ENCODE measurements at places on chromosomes 6 and 20. TPM values are rescaled to one million over a fixed set of nuclear protein-coding genes. Genes with fewer than 3 reads are reported as not detected.

SEMG1 gene
- not detected for total RNA-seq

FERMT1 gene
- total RNA-seq, result 10.4 TPM

NKAIN2 gene
- total RNA-seq, result 0.40 TPM

ARMH2 gene
- not detected for total RNA-seq

GRCh38 chr6:56913285-56914074 lies 41.4 kb upstream of the BEND6 start:
- no peak for DNase-seq
- H3K27ac ChIP-seq, result no peak overlapping the region
- no peaks in the 10 kb centered on the region for H3K4me1 ChIP-seq
- H3K27me3 ChIP-seq, result no peaks in the 10 kb centered on the region
- no peaks in the 10 kb centered on the region for H3K36me3 ChIP-seq

DNA sequence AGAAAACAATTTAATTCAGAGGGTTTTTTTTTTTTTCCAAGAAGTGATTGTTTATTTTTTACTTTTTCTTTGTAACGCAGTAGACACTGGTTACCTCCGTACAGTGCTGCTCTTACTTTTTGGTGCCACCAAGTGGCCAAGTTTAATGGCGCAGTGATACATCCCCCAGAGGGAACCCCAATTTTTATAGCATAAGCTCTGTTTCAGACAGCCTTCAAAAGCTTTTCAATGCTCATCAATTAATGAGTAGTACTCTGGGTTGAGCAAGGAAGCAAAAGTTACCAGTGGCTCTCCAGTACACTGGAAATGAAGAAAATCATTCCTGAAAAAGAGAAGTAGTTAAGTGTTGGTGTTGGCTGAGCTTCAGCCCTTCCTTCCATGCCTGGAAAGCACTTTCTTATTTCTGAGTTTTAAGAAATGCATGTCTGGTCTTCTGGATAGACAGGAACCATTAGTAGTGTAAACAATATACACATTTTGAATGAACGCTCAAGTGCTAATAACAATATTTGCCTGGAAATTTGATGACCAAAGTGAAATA lies 129.1 kb upstream of the SMLR1 start:
- peak; percentile 47 for DNase-seq
- no peaks in the 10 kb centered on the region for H3K36me3 ChIP-seq
- peaks cover 3% of the 10 kb centered on the region for H3K4me1 ChIP-seq
- no peak overlapping the region for H3K27ac ChIP-seq
- no peak overlapping the region for H3K4me3 ChIP-seq

DNA sequence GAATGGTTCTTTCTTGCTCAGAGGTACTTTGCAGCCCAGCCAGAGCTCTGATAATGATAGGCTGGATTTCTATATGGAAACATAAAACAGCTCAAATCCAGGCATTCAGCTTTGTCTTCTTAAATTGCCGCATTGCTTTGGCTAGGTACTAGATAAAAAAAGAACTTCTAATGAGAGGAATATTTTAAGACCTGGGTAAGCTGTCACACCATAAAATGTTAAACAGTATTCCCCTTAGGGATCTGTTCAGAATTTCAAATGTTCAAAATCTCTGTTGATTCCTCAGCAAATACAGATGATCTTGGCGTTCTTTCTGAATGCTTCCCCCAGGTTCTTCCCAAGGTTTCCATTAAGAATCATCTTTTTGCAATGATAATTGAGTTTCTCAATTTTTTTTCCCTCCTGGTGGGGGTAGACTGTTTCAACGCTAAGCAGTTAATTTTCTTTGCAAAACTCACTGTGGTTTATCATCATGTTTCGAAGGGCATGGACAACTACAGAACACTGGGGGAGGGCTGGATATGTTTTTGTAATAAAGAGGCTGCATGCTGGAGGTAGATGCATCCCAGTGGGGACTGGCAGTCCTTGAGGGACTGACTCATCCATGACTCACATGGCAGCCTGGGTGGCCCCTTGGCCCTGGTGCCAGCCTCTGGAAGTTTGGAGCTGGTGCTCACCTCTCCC lies 31.0 kb downstream of the TIAM2 start:
- no peak overlapping the region for H3K27ac ChIP-seq
- DNase-seq, result no peak
- peaks cover 3% of the 10 kb centered on the region for H3K4me1 ChIP-seq
- H3K4me3 ChIP-seq, result no peak overlapping the region
- H3K36me3 ChIP-seq, result no peaks in the 10 kb centered on the region

GRCh38 chr6:82711105-82711827 lies 347.6 kb downstream of the TPBG start:
- H3K27me3 ChIP-seq, result no peaks in the 10 kb centered on the region
- H3K4me1 ChIP-seq, result no peaks in the 10 kb centered on the region
- H3K4me3 ChIP-seq, result no peak overlapping the region
- no peak overlapping the region for H3K27ac ChIP-seq
- H3K36me3 ChIP-seq, result no peaks in the 10 kb centered on the region

- peaks cover 3% of the 10 kb centered on the region for H3K27me3 ChIP-seq
- no peak overlapping the region for H3K4me3 ChIP-seq
- no peak overlapping the region for H3K27ac ChIP-seq
- H3K4me1 ChIP-seq, result no peaks in the 10 kb centered on the region
These were observed 1223.7 kb upstream of the EYS start for GRCh38 chr6:66930559-66931290.

GRCh38 chr6:34177181-34177591 lies 31.3 kb upstream of the GRM4 start:
- H3K36me3 ChIP-seq, result no peaks in the 10 kb centered on the region
- H3K4me3 ChIP-seq, result no peak overlapping the region
- DNase-seq, result no peak
- H3K4me1 ChIP-seq, result no peaks in the 10 kb centered on the region
- no peaks in the 10 kb centered on the region for H3K27me3 ChIP-seq
- H3K27ac ChIP-seq, result no peak overlapping the region

DNA sequence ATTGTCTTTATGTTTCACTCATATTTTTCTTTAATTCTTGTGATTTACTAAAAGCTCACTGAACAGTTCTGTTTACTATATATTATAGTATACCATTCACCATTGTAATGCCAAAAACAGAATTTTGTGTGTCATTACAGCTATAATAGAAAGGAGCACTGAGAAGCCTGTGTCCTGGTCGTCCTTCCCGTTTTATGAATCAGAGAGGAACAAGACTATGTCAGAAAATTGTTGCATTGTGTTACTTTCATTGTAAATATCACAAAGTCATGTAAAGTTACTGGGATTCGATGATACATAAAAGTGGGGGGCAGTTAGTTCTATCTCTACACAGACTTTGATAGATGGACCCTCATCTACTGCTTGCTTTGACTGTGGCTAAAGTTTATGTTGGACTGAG lies 145.1 kb downstream of the QKI start:
- no peaks in the 10 kb centered on the region for H3K36me3 ChIP-seq
- no peaks in the 10 kb centered on the region for H3K27me3 ChIP-seq
- peaks cover 1% of the 10 kb centered on the region for H3K4me1 ChIP-seq

- no peak overlapping the region for H3K4me3 ChIP-seq
- no peaks in the 10 kb centered on the region for H3K36me3 ChIP-seq
- H3K27me3 ChIP-seq, result no peaks in the 10 kb centered on the region
- H3K4me1 ChIP-seq, result peaks cover 5% of the 10 kb centered on the region
- H3K27ac ChIP-seq, result no peak overlapping the region
- no peak for DNase-seq
These were observed 21.5 kb upstream of the DSE start for GRCh38 chr6:116349216-116349615.

DNA sequence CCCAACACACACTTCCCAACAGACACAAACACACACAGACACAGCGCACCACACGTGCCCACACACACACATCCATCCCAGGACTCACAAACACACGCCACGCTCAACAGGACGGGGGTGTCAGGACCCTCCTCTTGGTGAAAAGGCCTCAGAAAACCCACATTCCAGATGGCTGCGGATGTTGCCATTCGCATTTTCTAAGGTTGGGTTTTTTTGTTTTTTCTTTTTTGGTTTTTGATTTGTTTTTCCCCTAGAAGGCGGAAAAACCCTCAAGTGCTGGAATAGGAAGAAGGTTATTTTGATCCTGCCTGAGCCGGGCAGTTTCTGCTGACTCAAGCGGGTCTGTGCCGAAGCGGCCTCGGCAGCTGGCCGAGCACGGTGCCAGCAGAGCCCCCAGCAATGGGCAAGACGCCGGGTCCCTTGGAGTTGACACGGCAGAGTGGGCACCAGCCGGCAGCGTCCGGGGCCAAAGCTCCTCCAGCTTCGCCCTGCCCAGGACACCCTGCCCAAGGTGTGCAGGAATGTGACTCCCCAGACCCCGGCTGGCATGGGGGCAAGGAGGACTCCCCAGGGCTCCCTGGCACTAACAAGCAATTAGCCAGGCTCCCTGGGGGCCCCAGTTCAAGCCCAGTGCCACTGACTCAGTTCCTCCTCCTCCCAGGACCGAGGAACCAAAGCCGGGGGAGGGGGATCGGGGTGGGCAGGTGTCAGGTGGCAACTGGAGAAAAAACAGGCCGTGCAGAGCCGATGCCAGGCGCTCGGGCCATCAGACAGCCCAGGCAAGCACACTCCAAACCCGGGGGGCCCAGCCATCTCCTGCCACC lies 40.9 kb upstream of the ZBP1 start:
- H3K4me1 ChIP-seq, result peaks cover 14% of the 10 kb centered on the region
- no peaks in the 10 kb centered on the region for H3K36me3 ChIP-seq
- H3K27ac ChIP-seq, result no peak overlapping the region
- no peak overlapping the region for H3K4me3 ChIP-seq
- no peaks in the 10 kb centered on the region for H3K27me3 ChIP-seq

GRCh38 chr6:163577404-163577803 lies 162.9 kb downstream of the QKI start:
- no peak overlapping the region for H3K4me3 ChIP-seq
- no peaks in the 10 kb centered on the region for H3K4me1 ChIP-seq

DNA sequence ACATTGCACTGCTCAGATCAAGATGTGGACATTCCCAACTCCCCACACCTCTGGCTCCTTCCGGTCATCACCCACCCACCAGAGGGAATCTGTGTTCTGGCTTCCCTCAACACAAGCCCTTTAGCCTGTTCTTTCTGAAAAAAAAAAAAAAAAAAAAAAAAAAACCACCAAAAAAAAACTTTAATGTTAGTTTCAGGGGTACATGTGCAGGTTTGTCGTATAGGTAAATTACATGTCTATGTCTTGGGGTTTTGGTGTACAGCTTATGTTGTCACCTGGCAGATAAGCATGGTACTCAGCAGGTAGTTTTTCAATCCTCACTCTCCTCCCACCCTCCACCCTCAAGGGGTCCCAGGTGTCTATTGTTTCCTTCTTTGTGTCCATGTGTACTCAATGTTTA lies 135.8 kb upstream of the FOXA2 start:
- no peaks in the 10 kb centered on the region for H3K27me3 ChIP-seq
- peaks cover 7% of the 10 kb centered on the region for H3K4me1 ChIP-seq
- no peak for DNase-seq
- H3K27ac ChIP-seq, result no peak overlapping the region
- H3K4me3 ChIP-seq, result no peak overlapping the region
- no peaks in the 10 kb centered on the region for H3K36me3 ChIP-seq

- no peaks in the 10 kb centered on the region for H3K27me3 ChIP-seq
- H3K4me1 ChIP-seq, result no peaks in the 10 kb centered on the region
- DNase-seq, result no peak
These were observed 20.9 kb upstream of the STK35 start for GRCh38 chr20:2080532-2081224.

DNA sequence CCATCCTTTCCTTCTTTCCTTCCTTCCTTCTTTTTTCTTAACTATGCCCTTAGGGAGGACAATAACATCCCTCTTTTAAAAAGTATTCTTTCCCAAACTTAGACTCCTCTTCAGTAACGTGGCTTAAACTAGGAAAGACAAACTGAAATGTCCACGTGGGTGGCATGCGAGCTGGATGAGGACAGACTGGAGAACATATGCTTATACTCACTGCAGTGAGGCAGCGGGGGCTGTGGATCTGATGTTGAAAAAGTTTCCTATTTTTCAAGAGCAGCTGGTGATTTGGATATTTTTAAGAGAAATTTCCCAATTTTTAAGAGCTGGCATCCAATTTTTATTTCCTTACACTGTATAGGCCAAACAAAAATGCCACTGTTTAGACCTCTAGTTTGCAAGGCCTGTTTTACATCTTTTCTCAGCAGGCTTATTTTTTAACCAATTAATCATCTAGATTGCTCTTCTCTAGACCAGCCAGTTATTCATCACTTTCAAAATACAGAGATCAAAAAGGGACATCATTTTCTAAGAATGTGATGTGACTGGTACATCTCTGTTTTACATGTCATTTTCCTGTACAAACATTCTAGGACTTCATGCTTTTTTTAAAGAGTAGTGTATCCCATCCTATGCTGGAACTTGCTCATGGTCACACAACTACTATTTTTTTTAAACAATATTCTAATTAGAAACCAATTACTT lies 226.5 kb downstream of the BTBD9 start:
- no peaks in the 10 kb centered on the region for H3K36me3 ChIP-seq
- no peak overlapping the region for H3K4me3 ChIP-seq
- H3K27me3 ChIP-seq, result no peaks in the 10 kb centered on the region
- H3K4me1 ChIP-seq, result peaks cover 1% of the 10 kb centered on the region
- DNase-seq, result no peak
- no peak overlapping the region for H3K27ac ChIP-seq

DNA sequence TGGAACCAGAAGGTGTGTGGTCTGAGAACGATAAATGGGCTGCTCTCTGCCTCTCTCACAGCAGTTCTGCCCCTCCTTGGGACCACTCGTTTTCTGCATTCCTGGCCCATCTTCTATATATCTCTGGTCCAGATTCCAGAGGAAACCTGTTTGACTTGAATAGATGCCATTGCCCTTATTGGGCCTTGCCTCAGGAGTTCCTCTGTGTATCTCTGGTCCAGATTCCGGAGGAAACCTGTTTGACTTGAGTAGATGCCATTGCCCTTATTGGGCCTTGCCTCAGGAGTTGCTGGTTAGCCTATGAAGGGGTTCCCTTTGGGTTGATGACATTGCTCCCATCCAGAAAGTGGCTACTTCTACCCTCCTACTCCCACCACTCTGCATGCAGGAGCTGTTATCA lies 189.4 kb downstream of the SLC16A10 start:
- no peaks in the 10 kb centered on the region for H3K36me3 ChIP-seq
- H3K27ac ChIP-seq, result no peak overlapping the region
- no peak overlapping the region for H3K4me3 ChIP-seq
- no peaks in the 10 kb centered on the region for H3K27me3 ChIP-seq
- H3K4me1 ChIP-seq, result no peaks in the 10 kb centered on the region
- no peak for DNase-seq

DNA sequence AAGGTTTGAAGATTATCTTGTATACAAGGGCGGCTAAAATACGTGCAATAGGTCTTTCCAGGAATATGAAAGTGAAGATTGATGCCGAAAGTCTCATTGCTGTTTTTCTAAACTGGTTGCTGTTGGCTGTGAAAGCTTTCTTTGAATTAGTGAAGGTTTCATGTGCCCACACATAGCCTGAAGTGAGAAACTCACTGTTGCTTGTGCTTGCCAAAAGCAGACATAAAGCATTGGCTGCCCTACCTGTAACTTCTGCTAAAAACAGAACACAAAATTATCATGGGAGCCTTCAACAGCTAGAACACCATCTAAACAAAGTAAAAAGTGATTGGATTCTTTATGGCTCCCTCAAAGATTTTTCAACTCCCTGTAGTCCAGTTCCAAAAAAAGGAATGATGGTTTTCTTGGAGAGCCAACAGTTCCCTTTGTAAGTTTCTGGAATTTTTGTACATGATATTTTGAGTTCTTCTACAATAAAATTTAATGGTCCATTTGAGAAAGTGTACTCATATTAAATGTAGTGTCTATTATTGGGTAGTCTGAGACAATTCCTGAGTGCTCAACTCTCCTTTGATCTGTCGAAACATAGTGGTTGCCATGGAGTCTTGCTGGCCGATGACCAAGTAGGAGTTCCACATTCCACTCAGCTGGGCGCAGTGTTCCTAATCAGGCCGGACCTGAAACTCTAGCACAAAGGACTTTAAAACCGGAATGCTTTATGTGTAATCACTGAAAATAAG lies 68.5 kb downstream of the PLEKHG1 start:
- no peaks in the 10 kb centered on the region for H3K36me3 ChIP-seq
- DNase-seq, result peak; percentile 94
- peaks cover 8% of the 10 kb centered on the region for H3K4me1 ChIP-seq
- no peak overlapping the region for H3K4me3 ChIP-seq

All from ovary (tissue), 10 donors.